ENCODE measurements at places on chromosomes 13 and 19. TPM values are rescaled to one million over a fixed set of nuclear protein-coding genes. Genes with fewer than 3 reads are reported as not detected.

DNA sequence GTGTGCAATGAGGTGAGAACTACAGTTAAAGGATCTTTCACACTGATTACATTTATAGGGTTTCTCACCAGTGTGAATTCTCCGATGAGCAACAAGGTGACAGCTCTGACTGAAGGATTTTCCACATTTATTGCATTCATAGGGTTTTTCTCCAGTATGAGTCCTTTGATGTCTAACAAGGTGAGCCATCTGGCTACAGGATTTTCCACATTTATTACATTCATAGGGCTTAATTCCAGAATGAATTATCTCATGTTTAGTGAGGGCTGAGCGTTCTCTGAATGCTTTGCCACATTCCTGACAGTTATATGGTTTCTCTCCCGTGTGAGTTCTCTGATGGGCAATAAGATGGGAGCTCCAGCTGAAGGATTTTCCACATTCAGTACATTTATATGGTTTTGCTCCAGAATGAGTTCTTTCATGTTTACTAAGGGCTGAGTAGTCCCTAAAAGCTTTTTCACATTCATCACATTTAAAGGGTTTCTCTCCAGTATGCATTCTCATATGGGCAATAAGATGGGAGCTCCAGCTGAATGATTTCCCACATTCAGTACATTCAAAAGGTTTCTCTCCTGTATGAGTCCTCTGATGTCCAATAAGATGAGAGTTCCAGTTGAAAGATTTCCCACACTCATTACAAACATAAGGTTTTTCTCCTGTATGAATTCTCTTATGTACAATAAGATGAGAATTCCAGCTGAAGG, 4.4 kb upstream of the C19orf18 start:
- no peak for DNase-seq

DNA sequence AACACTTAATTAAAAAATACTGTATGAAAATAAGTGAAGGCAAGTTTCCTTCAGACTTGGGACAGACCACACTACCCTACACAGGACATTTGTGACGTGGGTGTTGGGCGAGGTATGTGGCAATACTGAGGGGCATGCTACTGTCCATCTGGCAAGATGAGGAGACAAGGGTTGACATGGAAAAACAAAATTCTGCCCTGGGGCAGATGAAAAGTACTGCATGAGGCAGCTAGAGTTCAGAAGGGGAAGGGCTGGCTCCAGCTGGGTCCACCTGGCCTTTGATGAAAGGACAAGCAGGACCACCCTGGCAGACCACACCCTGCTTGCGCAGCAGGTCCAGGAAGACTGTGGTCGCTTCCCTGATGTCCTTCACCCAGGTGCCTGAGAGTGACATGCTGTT, 43.2 kb downstream of the LATS2 start:
- DNase-seq: no peak

DNA sequence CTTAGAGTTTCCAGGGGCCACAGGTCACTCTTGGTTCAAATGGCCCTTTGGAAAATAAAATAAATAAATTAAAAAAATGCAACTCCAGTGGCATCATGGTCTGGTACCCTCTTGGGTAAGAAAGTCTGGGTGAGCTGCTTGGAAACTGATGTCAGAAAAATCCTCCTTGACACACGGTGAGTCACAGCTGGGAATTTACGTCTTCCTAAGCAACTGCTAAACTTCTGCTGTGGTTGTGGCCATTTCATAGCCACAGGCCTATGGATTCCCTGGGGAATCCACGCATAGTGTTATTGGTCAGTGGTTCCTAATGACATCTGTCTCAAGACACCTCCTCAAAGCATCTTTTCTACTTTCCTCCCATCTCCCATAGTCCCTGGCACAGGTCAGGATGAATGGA, 220.8 kb downstream of the COG6 start:
- DNase-seq: no peak

DNA sequence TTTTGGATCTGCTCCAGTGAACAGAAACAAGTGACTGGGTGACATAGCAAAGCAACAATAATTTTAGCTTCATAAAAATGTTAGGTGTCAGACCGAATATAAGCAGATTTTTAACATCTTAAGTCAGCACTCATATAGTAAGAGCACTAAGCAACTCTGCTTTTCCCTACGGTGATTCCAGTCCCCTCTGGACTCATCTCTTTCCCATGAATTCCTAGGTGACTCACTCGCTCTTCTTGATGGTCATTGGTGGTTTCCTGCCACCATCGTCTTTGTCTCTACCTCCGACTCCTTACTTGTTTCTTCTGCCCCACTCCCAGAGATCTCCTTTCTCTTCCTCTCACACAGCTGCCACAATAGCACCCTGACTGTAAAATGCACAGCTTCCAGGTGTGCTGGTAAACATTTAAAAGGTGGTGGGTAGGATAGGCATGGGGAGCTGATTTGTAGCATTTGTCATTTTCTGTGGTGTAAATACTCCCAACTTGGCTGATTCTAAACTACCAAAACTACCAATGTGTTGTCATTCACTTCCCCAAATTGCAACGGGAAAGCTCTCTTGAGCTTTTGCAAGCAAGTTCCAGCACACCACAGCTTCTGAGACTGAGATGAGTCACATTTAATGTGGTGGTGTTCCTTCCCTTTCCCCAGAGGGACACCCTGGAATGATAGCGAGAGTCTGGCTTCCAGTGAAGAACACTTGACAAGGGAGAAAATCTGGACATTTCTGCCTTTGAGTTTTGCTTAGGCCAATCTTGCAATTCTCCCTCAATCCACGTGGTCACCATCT, 42.8 kb upstream of the CLDN10 start:
- DNase-seq: no peak

GRCh38 chr19:51247972-51248590, 2.8 kb upstream of the SIGLECL1 start:
- DNase-seq: no peak

GRCh38 chr13:70249332-70250064, 141.2 kb upstream of the KLHL1 start:
- DNase-seq: no peak

GRCh38 chr19:36501973-36502372, 12.6 kb upstream of the ZNF566 start:
- DNase-seq: no peak

GRCh38 chr19:56477429-56478338, 539 bp upstream of the ZNF667 start:
- DNase-seq: peak; percentile 94

DNA sequence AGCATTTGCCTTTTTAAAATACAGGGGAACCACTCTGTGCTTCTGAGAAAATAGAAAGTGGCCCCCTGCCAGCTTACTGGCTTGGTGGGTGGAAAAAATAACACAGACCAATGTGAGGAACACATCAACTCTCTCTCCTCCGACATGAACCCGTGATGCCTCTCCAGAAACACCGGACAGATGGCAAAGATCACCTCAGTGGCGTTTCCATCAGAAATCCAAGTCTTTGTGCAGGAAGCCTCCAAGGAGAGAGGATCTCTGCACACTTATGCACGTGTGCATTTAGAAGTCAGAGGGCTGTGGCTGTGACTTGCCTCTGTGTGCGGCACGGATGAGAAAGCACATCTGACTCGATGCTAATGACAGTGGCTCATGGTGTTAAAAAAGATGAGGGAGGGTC, 112.3 kb upstream of the KLF12 start:
- peak; percentile 6 for DNase-seq

DNA sequence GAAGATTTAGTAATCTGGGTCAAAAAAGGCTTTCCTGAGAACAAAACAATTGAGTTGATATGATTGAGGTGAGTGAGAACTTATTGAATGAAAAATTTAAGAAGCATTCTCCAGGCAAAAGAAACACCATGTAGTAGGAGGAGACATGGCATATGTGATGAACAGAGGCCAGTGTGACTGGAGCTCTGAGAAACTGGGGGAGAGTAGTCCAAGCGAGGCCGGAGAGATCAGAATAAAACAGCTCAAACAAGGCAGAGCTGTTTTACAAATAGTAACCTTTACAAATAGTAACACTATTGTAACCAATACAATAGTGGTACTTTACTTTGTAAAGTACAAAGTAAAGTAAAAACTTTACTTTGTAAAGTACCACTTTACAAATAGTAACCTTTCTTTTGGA, 1159.1 kb downstream of the PCDH9 start:
- no peak for DNase-seq

GRCh38 chr19:8021374-8021773, 15.9 kb upstream of the ELAVL1 start:
- no peak for DNase-seq

Gene OLFM4
- polyA plus RNA-seq: 0.72 TPM

Gene IGFL2
- polyA plus RNA-seq: not detected

Gene F2RL3
- polyA plus RNA-seq: 0.96 TPM

Gene APC2
- 1.9 TPM for polyA plus RNA-seq

Measured in left renal cortex interstitium (tissue), 4 donors.